ENCODE measurements at places on chromosomes 3 and 15.

DNA sequence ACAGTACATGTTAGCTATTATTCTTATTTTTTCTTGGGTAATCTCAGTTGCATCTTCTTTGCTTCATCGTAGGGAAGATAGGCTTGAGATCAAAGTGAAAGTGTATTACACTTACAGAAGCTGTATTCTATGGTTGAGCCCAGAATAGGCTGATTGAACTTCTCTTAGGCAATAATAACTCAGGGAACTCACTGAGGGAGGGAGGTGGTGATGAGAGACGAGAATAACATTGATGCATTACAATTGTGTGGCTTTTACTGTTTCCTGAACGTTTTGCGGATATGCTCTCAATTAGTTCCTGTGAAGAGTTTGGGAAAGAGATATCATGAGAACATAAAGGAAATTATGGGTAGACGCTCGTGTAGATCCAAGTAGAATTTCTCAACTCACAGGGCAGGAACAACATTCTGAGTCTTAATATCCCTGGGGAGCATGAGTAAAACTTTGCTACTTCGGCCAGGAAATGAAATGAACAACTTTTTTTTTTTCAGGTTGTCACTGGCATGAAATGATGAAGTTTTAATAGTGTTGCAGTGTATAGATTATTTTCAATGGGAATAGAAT lies 302.2 kb downstream of the TUSC7 start:
- no peak for DNase-seq

GRCh38 chr3:143134471-143134870 lies 14.9 kb downstream of the CHST2 start:
- DNase-seq = no peak

DNA sequence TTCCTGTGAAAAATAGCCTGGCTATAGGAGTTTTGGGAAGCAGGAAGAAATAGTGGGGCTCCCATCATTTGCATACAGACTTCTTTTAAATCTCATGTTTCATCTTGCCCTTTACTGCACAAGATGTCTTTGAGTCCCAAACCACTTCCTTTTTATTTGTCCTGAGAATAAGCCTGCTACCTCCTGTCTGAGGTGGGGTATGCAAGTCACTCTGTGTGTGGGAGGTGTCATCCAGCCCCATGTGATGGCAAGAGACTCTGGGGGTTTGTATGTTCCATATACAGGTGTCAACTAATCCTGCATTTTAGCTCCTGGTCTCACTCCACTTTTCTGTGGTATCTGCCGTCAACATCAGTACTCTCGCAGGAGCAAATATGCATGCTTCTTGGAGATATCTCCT lies 102.0 kb downstream of the OTOL1 start:
- no peak for DNase-seq

GRCh38 chr15:98786717-98787116 lies 138.4 kb downstream of the IGF1R start:
- no peak for DNase-seq

DNA sequence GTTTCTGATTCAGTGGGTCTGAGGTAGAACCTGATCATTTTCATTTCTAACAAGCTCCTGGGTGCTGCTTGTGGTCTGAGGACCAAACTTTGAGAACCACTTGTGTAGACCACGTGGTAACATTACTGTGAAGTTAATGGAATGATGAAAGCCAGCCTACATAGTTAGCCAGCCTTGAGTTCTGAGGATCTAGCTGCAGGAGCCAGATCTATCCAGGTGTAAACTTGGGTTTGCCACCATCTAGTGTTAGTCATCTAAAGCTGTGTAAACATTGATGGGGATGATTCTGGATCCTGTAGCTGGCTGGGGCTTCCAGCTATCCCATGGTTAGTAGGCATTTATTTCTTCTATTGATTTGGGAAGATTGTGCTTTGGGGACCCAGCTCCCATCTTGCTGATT lies 170.0 kb downstream of the TMEM108 start:
- DNase-seq = no peak

DNA sequence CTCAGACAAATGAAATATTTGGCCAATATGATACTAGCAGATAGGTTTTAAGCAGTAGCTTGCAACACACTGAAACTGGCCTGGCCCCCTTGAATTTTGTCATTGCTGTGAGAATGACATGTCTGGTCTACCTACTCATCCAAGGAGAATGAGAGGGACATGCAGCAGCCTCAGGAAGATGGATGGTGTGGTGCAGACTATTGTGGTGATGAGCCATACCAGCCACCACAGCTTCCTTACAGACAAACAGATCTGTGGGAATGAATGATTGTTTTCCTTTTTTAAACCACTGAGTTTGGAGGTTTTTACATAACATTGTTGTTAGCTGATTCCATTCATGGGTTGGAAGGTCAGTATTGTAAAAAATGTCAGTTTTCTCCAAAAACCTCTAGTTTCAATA lies 133.7 kb upstream of the POU1F1 start:
- no peak for DNase-seq
